ENCODE measurements at places on chromosomes 3 and 15. TPM values are rescaled to one million over a fixed set of nuclear protein-coding genes. Genes with fewer than 3 reads are reported as not detected.

POLG gene
- 75.7 TPM for total RNA-seq

FSIP1 gene
- 0.76 TPM for total RNA-seq

CAPN7 gene
- total RNA-seq, result 17.1 TPM

PLA2G4D gene
- 0.08 TPM for total RNA-seq

COL6A5 gene
- not detected for total RNA-seq

CP gene
- not detected for total RNA-seq

OIP5 gene
- 22.3 TPM for total RNA-seq

MUC20 gene
- total RNA-seq, result not detected

TICRR gene
- total RNA-seq, result 3.9 TPM

ATP13A5 gene
- total RNA-seq, result not detected

MTFMT gene
- total RNA-seq, result 32.6 TPM

NCBP2 gene
- 42.1 TPM for total RNA-seq

SNX22 gene
- total RNA-seq, result not detected

CYP1A2 gene
- not detected for total RNA-seq

GOLGA8T gene
- total RNA-seq, result not detected

PLSCR2 gene
- total RNA-seq, result not detected

STRA6 gene
- not detected for total RNA-seq

MASP1 gene
- total RNA-seq, result 0.23 TPM

PTPRG gene
- 10.1 TPM for total RNA-seq

REC114 gene
- not detected for total RNA-seq

DBR1 gene
- 8.9 TPM for total RNA-seq

GLDN gene
- not detected for total RNA-seq

SAMD7 gene
- not detected for total RNA-seq

TFRC gene
- 39.5 TPM for total RNA-seq

C15orf39 gene
- total RNA-seq, result 11.2 TPM

PLXNA1 gene
- 100 TPM for total RNA-seq

BBS4 gene
- 11.7 TPM for total RNA-seq

LDHAL6B gene
- not detected for total RNA-seq

CIDEC gene
- total RNA-seq, result not detected

RBM6 gene
- 32.3 TPM for total RNA-seq
